Fibroblast of skin of left quadriceps (primary cell): ENCODE measurements at places on chromosomes 4 and X.

DNA sequence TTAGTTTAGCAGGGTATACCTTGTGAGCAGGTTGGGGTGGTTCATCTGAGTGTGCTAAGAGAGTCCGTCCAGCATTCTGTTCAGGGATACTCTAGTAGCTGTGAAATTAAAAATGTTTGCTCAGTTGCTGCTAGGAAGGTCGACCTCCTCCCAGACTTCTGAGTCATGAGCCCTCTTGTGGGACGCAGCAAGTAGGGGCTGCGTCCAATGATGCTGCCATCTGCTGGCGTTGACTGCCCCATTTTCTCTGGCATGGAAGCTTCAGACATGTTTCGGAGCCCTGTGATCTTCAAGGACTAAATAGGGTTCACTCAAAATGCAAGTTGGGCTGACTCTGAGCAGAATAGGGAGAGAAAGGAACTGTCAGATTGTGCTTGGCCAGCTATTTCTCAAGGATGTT, 201.0 kb upstream of the ARSJ start:
- peak; percentile 26 for DNase-seq

GRCh38 chrX:119887721-119888425, 7.8 kb upstream of the AKAP14 start:
- DNase-seq, result no peak

DNA sequence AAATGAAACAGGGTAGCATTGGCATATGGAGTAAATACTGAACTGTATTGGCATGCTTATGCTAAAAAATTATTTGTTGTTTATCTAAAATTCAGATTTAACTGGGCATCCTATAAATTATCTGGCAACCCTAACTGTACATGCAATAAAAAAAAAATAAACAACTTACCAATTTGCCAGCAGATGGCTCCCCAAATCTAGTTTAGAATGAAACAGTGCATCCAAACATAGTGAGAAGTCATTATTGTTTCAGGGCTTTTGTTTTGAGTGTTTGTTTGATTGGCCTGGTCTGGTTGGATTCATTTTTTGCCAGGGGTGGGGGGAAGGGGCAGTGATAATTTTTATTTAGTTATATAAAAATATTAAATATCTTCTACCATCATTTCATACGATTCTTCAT, 12.8 kb upstream of the NSUN7 start:
- no peak for DNase-seq

- no peak for DNase-seq
Observed at GRCh38 chrX:6674734-6675133, 139.8 kb upstream of the VCX3A start.

GRCh38 chrX:133579631-133580030, 164.3 kb upstream of the GPC4 start:
- DNase-seq, result no peak

DNA sequence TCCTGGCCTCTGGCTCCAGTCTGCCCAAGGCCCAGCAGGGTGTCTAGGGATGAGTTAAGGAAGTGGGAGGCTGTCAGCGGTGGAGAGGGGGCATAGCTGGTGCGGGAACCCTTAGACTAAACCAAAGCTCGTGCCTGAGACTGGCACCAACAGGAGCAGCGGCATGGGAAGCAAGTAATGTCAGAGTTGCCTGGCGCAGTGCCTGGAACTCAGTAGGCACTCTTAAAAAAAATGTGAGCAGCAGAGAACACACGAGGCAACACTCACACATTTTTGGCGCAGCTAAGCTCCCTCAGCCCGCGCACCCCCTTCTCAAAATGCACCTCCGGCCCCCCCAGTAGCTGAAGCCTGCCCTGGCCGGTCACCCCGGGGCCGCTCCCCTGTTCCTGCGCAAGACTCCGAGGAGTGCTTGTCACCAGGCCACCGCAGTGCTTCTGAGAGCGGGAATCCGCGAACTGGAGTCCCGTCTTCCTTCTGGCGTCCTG, 583 bp downstream of the GABRE start:
- no peak for DNase-seq

DNA sequence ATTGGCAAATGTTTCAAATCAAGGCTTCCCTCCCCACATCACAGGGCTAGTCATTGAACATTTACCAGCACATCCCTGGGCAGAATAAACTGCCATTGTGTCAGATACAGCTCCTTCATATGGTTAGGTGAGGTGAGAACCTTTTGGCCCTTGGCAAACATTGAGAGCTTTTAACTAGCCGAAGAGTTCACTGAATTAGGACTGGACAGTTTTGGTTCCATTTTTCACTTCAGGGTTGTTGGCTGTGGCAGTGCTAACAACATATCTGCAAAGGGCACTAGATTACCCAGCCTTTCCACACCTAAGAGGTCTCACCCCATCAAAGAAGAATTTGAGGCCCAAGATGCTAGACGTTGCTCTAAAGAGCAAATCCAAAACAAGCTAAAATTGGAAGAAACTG, 180.7 kb downstream of the GUCY2F start:
- no peak for DNase-seq

- DNase-seq, result peak; percentile 78
Observed at GRCh38 chr4:125266901-125267604, 47.7 kb upstream of the FAT4 start.

DNA sequence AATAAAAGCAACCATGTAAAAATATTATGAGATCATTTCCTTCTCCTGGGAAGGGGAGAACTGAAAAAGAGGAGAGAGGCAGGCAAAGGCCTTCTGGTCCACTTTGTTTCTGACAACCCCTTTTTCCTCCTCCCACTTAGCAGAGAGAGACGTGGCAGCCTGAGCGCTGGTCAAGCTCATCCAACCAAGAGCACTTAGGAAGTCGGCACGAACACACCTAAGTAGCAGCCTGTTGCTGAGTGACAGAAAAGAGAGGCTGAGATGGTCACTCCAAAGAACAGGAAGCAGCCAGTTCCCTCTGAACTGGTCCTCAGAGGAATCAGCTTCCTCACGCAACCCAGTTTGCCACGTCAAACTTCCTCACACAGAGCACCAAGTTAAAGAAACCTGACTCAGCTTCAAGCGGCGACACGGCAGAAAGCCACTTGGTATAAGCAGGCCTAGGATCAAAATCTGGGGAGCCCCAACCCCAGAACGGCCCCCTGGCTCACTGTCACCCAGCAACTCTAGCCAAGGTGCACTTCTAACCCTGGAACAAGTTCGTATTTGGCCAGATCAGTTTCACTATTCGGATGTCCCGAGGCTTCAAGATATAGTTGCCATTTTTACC, 861 bp downstream of the SEC24D start:
- DNase-seq, result peak; percentile 80

- DNase-seq, result no peak
Observed at GRCh38 chr4:17327591-17327990, 184.3 kb downstream of the QDPR start.

DNA sequence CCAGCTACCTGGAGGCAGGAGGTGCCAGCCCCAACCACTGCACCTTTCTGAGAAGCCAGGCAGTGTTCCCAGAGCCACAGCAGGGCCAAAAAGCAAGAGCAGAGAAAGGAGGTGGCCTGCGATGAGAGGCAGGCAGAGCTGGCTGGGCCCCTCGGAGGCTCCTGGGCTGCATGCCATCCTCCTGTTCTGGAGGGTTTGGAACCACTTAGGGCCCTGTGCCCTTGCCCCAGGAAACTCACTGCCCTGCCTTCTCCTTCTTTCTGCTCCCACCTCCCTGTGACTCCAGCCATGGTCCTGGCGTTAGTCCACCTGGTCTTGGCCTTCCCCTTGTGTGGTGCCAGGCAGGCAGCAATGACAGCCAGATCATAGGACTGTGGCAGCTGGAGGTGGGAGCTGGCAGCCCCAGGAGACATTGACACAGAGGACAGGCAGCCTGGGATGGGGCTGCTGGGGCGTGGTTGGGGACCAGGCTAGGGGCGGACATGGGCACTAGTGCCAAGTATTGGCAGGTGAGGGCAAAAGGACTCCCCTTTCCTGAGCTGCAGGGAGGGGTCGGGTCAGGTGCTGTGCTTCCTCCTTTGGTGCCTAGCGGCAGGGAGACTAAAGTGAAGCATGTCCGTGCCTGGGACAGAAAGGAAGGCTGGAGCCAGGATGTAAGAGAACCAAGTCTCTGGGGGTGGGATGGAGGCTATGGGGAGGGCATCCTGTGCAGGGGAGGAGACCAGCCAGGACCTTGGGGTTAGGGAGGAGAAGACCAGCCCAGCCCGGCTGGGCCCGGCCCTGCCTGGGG, 1.4 kb downstream of the APLN start:
- no peak for DNase-seq

GRCh38 chr4:120709991-120710390, 212.5 kb downstream of the PRDM5 start:
- DNase-seq, result peak; percentile 66
